Posterior cingulate gyrus (tissue), 11 donors: ENCODE measurements at places on chromosomes 16 and 17.
A peak's percentile ranks its signal among the peaks of the same experiment; 100 is the strongest.

DNA sequence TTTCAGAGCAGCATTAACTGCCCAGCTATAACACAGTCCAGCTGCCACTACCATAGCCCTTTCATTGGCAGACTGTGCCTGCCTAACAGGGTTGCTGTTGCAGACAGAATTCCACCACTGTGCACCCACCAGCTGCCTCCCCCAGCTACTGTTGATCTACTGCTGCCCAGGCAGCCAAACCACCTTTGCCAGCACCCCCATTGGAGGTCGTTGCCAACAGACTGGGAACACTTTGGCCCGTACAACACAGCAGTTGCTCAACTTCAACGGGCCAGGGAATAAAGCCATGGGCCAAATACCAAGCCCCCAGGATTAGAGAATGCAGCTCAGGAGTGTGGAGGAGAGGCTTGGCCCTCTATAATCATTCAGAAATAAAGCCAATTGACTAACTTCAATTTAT is 473.6 kb downstream of the CDH11 start:
- DNase-seq: no peak

DNA sequence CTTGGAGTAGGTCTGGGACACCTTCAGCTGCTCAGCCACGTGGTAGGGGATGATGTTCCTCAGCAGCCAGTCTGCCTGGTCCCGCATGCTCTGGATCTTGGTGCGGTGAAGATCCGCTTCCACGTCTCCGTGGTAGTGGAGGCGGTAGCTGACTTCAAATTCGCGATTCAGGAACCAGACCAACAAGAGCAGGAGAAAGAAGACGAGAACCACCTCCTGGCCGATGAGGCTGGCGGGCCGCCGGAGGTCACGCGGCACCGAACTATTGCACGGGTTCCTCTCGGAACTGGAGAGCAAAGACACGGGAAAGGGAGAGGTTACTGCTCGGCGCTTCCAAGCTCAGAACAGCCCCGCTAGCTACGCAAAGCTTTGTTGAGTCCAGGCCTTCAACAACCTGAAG is 86.2 kb upstream of the CREBBP start:
- DNase-seq: no peak

DNA sequence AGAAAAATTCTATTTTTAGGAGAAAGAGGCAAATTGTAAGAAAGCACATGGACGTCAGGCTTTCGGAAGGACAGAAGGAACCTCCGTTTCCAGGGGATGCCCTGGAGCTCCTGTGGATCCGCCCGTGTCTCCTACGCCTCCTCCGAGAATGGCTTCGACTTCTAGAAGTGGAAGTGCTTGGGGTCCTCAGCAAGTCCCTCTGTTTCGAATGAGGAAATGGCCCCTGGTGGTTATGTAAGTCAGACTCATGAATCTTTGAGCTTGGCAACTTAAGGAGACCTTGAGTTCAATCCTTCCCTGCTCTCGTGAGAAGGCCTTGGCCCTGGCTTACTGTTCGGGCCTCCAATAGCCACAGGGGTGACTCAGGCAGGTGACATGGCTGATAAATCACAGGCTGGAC is 38.9 kb downstream of the COX4I1 start:
- no peak for DNase-seq

- no peak for DNase-seq
Observed at GRCh38 chr17:77592106-77592865, 366.2 kb upstream of the TNRC6C start.

GRCh38 chr17:68592009-68592408 is 9.2 kb downstream of the FAM20A start:
- no peak for DNase-seq

GRCh38 chr17:77874303-77875050 is 84.0 kb upstream of the TNRC6C start:
- no peak for DNase-seq

GRCh38 chr16:64983231-64983630 is 138.6 kb downstream of the CDH11 start:
- no peak for DNase-seq

DNA sequence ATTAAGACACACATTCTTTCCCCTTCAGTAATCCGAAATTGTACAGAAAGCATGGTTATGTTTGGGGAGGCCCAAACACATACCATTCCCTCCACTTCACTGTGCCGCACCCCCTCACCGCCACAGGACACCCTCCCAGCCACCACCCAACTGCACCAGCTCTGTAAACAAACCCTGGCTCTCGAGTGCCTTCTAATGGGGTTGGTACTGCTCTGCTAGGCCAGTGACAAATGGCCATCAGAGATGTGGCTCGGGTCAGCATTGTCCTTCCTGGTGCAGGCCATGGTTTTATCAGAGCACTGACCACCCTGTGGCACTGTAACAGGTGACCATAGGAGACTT is 24.0 kb upstream of the SREBF1 start:
- DNase-seq: no peak

- no peak for DNase-seq
Observed at GRCh38 chr17:19372866-19373504, 5.3 kb upstream of the MAPK7 start.

DNA sequence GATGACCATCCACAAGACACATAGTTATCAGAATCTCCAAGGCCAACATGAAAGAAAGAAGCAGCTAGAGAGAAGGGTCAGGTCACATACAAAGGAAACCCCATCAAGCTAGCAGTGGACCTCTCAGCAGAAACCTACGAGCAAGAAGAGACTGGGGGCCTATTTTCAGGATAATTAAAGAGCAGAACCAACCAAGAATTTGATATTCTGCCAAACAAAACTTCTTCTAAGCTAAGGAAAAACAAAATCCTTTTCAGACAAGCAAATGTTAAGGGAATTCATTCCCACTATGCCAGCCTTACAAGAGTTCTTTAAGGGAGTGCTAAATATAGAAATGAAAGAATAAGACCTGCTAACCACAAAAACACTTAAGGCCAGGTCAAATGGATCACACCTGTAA is 47.8 kb downstream of the ITFG1 start:
- no peak for DNase-seq

- DNase-seq: no peak
Observed at GRCh38 chr17:73357318-73357717, 45.5 kb upstream of the CDC42EP4 start.

DNA sequence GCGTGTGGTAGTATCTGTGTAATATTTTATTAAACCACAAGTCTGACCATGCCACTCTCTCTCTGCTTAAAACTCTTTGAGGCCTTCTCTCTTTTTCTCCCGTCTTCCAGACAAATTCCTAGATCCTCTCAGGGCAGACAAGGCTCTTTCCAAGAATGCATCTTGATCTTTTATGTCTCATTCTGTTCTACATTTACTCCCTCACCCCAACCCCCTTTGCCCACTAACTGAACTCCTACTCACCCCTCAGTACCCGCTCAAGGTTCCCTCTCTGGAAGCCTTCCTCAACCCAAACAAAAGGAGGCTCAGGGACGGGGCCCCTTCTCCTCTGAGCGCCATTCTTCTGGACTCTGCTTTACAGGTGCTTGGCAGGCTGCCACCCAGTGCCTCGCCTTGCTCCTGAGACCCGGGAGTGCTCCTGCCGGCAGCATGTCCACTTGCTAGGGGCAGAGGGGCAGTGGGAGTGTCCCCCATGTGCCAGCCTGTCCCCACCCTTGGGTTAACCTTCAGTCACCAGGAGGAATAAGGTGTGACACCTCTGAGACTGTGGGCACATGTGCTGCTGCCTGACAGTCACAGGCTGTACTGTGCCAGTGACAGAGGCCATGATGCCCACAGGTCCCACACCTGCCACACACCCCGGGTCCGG is 9.2 kb downstream of the SLC13A2 start:
- DNase-seq: peak; percentile 81

DNA sequence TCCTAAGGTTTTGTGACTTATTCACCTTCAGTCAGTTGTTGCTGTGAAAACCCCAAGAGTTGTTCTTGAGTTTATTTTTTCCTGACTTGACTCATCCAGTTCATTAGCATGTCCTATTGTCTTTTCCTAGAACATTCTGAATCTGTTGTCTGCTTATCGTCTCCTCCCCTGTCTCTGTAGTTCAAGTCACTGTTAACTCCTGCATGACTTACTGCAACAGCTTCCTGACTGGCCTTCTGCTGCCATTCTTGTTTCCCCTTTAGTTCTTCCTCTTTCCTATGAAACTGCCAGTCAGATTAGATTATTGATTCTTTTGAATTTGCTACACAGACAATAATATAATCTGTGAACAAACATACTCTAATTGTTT is 161.5 kb downstream of the FTO start:
- no peak for DNase-seq

DNA sequence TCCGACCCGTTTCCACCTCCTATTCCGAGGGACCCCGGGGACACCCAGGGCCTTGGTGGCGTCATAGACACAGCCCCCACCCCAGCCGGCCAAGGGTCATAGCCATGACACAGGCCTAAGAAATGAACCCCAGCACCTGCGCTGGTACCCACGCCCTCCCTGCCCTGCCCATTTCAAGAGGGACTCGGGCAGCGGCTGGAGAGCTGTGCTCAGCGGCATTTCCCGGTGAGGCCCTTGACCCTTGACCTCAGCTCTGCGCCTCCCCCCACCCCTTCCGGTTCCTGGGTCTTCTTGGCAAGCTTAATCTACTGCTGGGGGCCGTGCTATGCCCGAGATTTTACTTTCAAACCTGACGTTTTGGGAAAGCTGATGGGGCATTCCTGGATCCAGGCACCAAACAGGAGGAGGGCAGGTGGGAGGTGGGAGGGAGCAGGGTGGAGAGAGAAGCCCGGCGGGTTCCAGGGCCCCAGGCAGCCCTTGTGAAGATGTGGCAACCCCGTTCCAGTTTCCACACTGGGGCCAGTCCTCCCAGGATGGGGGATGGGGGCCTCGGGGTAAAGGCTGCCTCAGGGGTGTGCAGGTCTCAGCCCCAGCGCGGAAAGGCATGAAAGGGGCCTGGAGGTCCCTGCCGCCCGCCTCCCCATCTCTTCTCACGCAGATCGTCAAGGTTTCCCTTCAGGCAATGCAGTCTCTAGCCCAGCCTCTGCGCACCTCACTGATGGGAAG is at the start of gene SLC22A31:
SLC22A31 (minus strand) TSS at position 414 of the 726 bp plus-strand sequence; CDS start at position 378, 36 bp downstream.
- DNase-seq: no peak
